ENCODE measurements at places on chromosomes 3 and 15.

DNA sequence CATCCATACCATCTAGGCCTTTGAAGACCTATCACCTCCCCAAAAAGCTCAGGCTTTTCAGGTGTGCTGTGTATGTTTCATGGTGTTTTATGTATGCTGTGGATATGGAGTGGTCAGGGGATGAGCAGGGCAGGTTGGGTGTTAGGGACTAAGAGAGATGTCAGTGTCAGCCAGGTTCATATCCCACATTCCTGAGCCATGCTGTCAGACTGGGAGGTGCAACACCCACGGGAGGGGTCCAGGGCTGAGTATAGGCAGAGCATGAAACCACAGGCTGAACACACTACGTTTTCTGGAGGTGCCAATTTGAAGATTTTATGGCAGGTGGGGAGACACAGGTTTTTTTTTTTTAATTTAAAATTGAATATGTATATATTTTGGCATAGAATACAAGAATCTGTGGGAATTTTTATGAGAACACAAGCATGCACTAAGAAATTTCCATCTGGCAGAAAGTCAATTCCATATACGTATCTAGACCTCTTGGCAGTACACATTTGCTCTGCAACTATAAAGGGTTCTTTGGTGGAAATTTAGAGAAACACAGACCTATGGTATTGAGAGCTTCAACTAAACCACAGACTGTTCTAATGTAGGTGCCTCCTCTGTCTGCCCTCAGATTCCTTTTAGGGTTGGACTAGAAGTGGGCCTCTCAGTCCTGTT lies 101.9 kb upstream of the RNU6-1 start:
- no peak for DNase-seq

- no peak for DNase-seq
Measured at GRCh38 chr3:138441742-138442141, 7.3 kb downstream of the ESYT3 start.

DNA sequence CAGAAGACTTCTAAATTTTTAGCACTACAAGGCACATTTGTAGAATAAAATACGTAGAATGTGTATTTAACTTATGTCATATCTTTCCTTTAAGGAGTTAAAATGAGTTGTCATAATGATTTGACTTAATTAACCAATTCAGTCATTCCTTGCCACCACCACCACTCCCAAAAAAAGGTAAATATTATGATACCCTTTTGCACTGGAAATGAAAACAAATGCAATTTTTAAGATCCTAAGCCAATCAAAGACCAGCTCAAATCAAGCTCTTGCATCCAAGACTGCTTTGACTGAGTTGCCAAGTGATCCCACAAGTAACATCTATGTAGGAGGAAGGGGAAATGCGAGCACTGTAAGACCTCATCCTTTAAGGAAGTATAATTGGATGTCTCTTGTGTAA lies 426.6 kb upstream of the ATP11B start:
- DNase-seq, result no peak

DNA sequence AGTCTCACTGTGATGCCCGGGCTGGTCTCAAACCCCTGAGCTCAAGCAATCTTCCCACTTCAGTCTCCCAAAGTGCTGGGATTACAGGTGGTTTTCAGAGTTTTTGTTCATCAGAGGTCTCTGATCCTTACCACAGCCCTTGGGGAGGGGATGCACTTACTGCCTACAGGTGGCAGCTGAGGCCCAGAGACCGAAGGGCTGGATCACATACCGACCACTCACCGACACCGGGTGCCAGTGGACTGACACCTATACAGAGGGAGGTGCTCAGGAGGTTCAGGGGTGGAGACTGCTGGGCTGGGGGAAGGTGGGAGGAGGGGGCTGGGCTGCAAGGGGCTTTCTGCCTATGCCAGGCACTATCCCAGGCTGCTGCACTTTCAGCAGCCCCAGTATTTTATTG lies 19.5 kb downstream of the DUSP7 start:
- no peak for DNase-seq

DNA sequence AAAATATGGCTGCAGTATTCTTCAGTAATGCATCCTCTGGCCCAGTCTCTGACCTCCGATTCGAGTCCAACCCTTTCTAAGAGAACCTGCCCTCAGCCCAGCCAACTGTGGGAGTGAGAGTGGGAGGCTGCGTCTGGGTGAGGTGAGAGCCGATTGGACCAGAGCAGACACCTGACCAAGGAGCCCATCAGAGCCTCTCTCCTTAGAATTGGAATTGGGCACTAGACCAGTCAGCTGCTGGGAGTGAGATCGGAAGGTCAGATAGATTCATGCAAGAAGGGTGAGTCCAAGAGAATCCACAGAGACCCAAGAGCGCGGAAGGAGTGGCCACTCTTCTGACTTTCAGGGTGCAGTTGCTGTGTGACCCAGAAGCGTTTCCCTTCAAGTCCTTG lies 10.2 kb downstream of the RASL12 start:
- no peak for DNase-seq

- no peak for DNase-seq
Measured at GRCh38 chr3:64327100-64327804, 102.0 kb upstream of the PRICKLE2 start.

- DNase-seq, result no peak
Measured at GRCh38 chr15:85151861-85152260, 170.2 kb downstream of the PDE8A start.

DNA sequence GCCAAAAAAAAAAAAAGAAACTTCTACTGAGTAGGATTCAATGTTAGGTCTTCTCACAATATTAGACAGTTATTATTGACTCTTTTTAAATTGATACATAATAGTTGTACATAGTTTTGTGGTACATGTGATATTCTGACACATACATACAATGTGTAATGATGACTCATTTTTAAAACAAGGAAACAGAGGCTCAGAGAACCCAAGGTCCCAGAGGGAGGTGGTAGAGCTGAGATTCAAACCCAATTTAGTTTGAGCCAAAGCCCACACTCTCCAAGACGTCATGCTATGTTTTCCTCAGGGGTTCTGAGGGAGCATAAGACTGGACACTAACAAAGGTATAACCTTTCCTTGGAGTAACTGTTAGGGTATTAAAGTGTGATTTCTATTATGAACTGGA lies 40.6 kb downstream of the MYO5C start:
- DNase-seq, result no peak

GRCh38 chr3:184372296-184372821 lies 5.6 kb downstream of the THPO start:
- DNase-seq, result no peak

DNA sequence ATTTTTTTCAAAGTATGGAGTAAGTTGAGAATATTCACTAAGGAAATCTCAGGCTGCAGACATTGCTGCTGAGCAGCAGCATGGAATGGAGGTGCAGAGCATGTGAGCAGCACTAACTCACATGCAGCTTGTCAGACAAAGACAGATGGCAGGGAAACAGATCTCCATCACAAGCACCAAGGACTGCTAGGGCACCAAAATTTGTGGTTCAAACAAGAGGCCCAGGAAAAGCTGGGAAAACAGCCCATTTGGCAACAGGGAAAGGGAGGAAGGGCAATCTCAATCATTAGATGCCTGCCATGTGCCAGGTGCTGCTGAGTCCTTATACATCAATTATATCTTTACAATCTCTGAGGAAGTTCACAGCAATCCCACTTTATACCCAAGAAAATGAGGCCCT lies 47.2 kb upstream of the EIF1B start:
- no peak for DNase-seq

- DNase-seq, result no peak
Measured at GRCh38 chr15:80317389-80318182, 65.6 kb upstream of the CTXND1 start.

GRCh38 chr3:146065573-146066006 lies 95.4 kb downstream of the PLOD2 start:
- DNase-seq, result no peak

DNA sequence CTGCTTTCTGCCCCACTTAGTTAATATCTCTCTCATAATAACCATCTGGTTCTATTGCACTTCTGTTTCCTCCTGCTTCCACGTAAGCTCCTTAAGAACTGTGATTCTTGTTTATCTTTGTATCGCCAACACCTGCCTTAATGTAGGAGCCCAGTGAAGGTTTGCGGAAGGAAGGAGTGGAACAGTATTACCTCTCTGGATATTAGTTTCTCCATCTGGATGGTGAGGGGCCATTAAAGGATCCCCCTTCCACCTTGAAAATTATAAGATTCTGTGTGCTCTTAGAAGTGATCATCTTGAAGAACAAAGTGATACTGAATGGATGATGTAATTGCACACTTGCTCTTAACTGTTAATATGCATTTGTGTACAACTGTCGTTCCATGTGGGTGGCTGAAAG lies 2.2 kb downstream of the CHRNA5 start:
- no peak for DNase-seq

DNA sequence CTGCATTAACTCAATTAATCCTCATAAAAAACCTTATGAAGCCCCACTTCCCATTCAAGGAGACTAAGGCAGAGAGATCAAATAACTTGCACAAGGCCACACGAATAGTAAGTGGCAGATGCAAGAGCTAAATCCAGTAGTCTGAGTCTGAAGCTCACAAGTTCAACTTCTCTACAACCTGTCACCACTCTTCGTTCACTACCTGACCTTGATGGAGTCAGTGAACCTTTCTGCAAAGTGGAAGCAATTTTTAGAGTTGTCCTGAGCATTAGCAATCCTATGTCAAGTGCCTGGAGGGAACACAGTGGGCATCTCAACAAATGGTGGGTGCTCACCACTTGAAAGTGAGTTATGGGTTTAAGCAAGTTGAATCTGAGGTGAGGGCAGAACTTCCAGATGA lies 2.1 kb upstream of the SPINT1 start:
- no peak for DNase-seq

DNA sequence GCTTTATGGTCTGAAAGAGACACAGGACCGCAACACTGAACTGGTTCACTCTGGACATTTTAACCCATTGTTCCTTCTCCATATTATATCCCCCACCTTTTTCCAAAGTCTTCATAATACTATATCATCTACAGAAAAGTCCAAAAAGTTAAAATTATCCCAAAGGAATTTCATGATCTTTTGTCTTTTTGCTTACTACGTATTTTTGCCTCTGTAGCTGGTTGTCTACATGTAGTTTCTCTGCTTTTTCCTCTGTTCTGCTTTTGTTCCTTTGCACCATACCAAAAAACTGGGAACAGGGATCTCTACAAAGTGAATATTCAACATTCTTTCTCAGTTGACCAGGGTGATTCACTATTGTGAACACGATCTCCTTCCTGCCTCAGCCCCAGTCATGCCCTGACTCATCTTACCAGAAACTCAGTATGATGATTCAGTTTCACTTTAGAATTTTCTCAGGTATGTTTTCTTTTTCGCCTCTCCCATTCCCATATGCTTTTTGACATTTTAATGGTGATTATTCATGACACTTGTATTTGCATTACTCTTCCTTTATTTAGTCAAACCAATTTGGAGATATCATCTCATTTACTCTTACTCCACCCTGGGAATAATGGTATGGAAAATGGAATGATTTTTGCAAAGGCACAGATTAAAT lies 14.5 kb downstream of the EMC4 start:
- no peak for DNase-seq

DNA sequence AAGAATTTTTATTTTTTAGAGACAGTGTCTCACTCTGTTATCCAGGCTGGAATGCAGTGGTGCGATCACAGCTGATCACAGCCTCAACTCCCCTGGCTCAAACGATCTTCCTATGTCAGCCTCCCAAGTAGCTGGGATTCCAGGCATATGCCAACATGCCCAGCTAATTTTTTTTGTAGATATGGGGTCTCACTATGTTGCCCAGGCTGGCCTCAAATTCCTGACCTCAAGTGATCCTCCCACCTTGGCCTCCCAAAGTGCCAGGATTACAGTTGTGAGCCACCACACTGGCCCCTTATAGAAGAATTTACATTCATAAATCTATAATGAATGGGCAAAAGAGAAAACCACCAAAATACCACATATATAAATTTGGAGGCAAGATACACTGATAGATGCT lies 15.2 kb downstream of the SENP7 start:
- no peak for DNase-seq

- no peak for DNase-seq
Measured at GRCh38 chr15:55179141-55179540, 17.6 kb downstream of the RSL24D1 start.

- DNase-seq, result no peak
Measured at GRCh38 chr3:71047616-71048531, 535.7 kb downstream of the FOXP1 start.

DNA sequence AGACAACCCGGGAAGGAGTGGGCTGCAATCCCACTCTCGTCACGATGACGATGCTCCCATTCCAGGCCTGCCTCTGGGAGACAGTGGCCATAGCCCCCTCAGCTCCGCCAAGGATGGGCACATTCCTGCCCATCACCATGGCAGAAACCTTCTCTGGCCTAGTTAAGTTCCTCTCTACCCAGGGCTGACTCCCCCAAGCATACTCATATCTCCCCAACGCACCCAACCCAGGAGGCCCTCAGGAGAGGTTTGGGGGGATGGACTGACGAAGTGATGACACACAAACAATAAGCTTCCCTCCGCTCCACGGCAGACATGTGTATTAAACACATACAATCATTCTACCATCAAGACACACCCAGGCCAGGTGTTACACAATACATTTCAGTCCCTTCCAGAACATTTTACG lies 60.1 kb downstream of the VGLL4 start:
- DNase-seq, result no peak

DNA sequence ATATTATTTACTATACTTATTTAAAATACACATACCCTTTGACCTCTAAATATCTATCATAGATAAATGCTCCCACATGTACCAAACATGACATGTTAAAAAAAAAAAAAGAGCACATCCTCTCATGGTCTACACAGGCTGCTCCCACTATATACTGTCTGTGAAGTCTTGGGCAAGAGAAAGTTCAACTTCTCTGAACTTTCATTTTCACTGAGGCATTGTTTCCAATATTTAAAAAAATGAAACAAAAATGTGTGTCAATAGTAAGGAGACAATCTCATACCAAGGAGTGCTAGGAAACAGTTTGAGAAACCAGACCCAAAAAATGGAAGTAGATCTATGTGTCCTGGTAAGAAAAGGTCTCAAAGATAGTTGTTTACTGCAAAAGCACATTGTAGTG lies 29.3 kb downstream of the SLC4A7 start:
- DNase-seq, result no peak

- no peak for DNase-seq
Measured at GRCh38 chr3:37992271-37993066, 1.9 kb downstream of the VILL start.

GRCh38 chr3:188539631-188540194 lies 385.8 kb downstream of the LPP start:
- no peak for DNase-seq

- DNase-seq, result no peak
Measured at GRCh38 chr15:96037584-96037983, 292.9 kb upstream of the NR2F2 start.

DNA sequence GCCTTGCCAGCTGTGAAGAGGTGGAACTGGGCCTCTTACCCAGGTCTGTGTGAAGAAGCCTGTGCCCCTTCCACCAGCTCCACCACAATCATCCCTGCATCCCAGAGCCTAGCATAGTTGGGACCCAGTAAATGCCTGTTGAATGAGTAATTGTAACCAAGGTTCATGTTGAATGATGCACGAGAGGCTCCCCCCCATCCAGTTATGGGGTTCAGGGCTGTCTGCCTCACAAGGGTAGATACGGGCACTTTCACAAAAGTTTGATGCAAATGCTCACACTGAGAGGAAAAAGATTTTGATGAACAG lies 29.5 kb upstream of the TSEN2 start:
- DNase-seq, result no peak
